ENCODE measurements at places on chromosomes 12 and 14. TPM values are rescaled to one million over a fixed set of nuclear protein-coding genes. Genes with fewer than 3 reads are reported as not detected.

The DTX3 gene
- total RNA-seq: 9.4 TPM

The PLCZ1 gene
- not detected for total RNA-seq

The ACSM4 gene
- not detected for total RNA-seq

The CCDC60 gene
- 2.4 TPM for total RNA-seq

The TRMT61A gene
- 38.2 TPM for total RNA-seq

The TRIAP1 gene
- 7.2 TPM for total RNA-seq
